ENCODE measurements at places on chromosomes 6 and 20. TPM values are rescaled to one million over a fixed set of nuclear protein-coding genes. Genes with fewer than 3 reads are reported as not detected.

ATG5 gene
- total RNA-seq = 18.0 TPM

CFAP206 gene
- total RNA-seq = 0.11 TPM

TFAP2B gene
- total RNA-seq = not detected

PERP gene
- 53.9 TPM for total RNA-seq

All from left ventricle myocardium inferior (tissue), 1 donor.